ENCODE measurements at places on chromosomes 3 and 15.

- DNase-seq = no peak
Observed at GRCh38 chr15:57567891-57568290, 23.8 kb upstream of the MYZAP start.

- DNase-seq = peak; percentile 37
Observed at GRCh38 chr15:73688455-73688854, 4.3 kb downstream of the CD276 start.

DNA sequence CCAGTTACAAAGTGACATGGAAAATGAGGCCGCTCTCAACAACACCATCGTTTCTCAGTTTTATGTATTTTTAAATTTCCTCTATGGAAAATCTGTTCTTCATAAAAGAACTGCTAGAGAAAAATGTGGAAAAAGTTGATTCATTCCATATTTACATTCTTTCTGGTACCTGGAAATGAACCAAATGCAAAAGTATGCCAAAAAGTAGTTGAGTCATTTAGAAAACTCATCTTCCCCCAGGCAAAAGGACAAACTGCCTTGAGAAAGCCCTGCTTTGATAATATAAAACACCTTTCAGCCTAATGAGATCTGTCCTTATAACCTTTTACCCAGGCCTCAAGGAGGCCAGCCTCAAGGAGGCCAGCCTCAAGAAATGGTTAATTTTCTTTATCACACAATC lies 283.0 kb upstream of the VEPH1 start:
- DNase-seq = no peak

GRCh38 chr3:158050461-158050860 lies 55.8 kb downstream of the SHOX2 start:
- DNase-seq = no peak

DNA sequence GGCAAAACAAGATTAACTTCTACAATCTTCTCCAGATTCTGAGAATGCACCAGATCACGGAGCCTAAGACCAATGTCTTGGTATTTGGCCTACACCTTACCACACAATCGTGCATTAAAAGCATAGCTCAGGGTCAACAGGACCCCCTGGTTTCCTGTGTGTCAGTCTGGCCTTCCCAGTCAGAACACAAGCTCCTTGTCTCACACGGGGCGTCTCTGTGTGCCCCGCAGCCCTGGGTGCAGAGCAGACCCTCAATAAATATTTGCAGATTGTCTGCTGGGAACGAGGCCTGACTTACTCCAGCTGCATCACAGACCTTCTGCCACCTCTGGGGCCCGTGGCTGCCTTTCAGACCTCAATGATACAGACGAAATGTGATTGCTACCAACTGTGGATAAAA lies 82.5 kb upstream of the CTNNB1 start:
- no peak for DNase-seq

GRCh38 chr3:62604298-62604697 lies 230.9 kb upstream of the FEZF2 start:
- DNase-seq = no peak

Data from ecto neural progenitor cell (in vitro differentiated cells).